Activated B cell treated with CpG ODN at 0.5 μM for 24 hours (primary cell): ENCODE measurements at places on chromosomes 7 and 10. TPM values are rescaled to one million over a fixed set of nuclear protein-coding genes. Genes with fewer than 3 reads are reported as not detected.

The ATG9B gene
- total RNA-seq, result 1.8 and 2.3 TPM in 2 replicates

The VSTM2A gene
- not detected in 2 replicates for total RNA-seq

The LSM8 gene
- 50.9 and 52.3 TPM in 2 replicates for total RNA-seq

The FEZF1 gene
- not detected in 2 replicates for total RNA-seq

The CYTH3 gene
- 2.6 and 3.6 TPM in 2 replicates for total RNA-seq

The HOXA2 gene
- not detected in 2 replicates for total RNA-seq

The NUTM2A gene
- 1.0 and 1.3 TPM in 2 replicates for total RNA-seq

The CAV2 gene
- total RNA-seq, result not detected in 2 replicates
